ENCODE measurements at places on chromosomes 4 and X.

DNA sequence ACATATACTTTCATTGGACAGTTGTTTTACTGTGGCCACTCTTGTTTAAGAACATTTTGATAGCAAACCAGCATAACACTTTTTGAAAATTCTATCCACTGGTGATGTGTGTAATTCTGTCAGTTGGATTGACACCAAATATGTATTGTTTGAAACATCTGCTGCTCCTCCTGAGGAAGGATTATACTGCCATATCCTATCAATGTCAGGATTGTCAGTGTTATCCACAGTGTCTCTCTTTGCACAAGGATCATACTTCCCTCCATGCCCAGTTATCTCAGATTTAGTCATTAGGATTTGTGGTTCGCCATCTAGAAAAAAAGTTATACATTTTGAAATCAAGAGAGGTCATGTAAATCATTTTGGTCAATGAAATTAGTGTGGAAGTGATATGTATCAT lies 1859.6 kb downstream of the C4orf33 start:
- DNase-seq: no peak

DNA sequence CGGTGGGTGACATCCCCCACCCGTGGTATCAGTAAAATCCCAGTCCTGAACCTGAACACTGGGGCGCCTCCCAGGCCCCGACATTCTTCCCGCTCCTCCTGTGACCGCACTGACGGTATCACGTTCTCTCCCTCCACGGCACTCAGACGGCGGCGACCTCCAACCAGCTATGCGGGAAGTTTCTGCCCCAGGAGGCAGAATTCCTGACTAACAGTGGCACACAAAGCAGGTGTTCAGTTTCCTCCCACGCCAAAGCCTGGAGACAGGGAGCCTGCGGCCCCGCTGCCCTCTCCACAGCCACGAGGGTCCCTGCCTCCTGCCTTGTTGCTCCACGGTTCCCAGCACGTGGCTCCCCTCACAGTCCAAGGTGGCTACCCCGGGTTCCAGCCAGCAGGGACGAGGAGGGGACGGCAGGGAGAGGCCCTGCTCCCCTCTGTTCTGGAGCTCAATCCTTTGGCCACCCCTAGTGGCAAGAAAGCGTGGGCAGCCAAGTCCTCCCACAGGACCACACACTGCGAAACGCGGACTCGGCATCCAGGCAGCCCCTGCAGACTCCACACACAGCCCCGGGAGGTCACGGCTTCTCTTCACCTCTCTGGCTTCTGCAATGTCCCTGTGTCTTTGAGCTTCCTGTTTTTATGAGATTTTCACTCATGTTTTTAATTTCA lies 15.2 kb downstream of the CTBP1 start:
- DNase-seq: no peak

DNA sequence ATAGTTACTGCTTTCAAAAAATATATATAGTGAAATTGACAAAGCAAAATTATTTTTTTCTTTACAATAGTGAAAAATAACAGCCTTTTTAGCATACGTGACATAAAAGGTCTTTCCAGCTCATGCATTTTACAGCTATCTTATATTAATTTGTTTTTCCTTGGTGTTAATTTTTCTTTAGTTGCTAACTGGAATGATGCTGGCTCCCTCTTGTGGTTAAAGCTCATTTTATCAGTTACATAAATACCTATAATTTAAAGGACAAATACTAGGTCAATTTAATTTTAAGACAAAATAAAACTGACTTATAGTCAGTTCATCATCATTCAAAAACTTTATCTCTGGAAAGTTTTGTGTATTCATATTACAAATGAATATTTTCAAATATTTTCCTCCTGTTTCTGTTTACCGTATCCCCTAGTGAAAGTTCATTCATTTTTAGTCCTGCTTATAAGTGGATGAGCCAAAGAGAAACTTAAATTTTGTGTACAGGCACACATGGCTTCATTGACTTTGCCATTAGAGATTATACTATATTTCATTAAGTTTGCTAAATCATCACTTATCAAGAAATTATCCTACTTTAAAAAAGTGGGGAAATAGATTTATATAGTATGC lies 9.9 kb upstream of the ANAPC4 start:
- no peak for DNase-seq

DNA sequence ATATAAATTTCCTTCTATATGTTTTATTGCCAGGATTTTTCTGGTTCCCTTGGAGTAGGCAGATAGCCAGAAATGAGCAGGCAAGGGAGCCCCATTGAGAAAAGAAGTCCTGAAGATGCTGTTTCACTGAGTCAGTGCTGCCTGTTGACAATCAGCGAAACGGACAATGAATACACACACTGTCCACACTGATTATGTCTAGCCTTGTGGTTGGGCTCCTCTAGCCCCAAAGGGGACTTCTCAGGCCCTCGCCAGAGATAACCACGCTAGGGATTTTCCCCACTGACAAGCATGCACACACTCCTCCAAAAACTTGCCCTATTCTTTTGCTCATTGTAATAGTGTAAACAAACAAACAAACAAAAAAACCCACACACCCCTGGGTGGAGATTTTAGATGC lies 369.3 kb downstream of the DMD start:
- DNase-seq: no peak

DNA sequence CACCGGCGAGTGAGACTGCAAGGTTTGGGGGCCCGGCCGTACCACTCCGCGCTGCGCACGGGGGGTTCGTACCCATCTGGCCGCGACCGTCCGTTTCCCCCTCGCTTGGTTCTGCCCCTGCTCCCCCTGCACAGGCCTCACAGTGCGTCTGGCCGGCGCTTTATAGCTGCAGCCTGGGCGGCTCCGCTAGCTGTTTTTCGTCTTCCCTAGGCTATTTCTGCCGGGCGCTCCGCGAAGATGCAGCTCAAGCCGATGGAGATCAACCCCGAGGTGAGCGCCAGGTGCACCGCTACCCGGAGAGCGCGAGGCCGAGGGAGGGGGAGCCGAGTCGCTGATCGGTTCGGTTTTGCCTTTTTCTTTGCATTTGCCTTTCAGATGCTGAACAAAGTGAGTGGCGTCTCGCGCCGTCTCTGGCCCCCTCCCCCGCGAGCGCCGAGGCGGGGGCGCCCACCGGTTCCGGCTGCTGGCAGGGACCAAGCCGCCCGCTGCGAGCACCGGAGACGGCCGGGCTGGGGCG lies at the start of gene UCHL1:
Gene UCHL1 (plus strand): TSS at position 189 of the 517 bp plus-strand sequence. CDS start 49 bp downstream, at position 238.
- DNase-seq: peak; percentile 59

GRCh38 chrX:48937054-48937907 lies 18.5 kb upstream of the PIM2 start:
- peak; percentile 92 for DNase-seq

GRCh38 chr4:54274795-54275665 lies 45.9 kb downstream of the PDGFRA start:
- no peak for DNase-seq

DNA sequence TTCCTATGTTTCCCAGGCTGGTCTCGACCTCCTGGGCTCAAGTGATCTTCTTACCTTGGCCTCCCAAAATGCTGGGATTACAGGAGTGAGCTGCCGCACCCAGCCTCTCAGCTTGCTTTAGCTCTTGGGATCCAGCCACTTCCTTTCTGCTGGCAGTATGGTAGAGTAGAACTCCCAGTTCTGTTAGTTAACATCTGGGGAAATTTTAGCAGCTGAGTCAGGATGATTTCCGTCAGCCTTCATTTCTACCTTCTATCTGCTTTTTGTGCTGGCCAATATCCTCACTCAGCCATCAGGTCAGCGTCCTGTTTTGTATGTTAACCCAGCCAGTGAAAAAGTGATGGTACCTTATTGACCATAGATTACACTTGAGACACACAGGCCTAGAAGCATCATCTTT lies 59.3 kb upstream of the GPC4 start:
- DNase-seq: no peak

- DNase-seq: peak; percentile 53
Measured at GRCh38 chr4:54657551-54658251, at the start of gene KIT. Gene KIT, plus strand, starts transcription at chr4:54657957. Its CDS starts 58 bp downstream, at chr4:54658015.

GRCh38 chr4:26611885-26612284 lies 28.0 kb downstream of the TBC1D19 start:
- no peak for DNase-seq

DNA sequence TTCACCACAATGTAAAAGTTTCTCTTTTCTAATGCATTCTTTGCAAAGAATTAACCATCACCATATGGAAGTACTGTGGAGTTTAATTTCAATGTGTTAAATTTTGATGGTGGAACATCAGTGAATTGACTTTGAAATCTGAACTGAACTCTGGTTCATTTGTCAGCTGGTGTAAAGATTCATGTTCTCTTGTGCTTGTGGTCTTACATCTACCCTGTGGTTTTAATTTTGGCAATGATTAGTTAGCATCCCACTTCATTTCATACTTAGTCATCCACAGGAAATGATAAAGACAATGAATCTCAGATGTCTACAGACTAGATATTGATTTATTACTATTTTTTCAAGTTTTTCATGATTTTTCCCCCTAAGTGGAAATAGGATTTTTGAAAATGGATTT lies 77.8 kb downstream of the GRID2 start:
- no peak for DNase-seq

DNA sequence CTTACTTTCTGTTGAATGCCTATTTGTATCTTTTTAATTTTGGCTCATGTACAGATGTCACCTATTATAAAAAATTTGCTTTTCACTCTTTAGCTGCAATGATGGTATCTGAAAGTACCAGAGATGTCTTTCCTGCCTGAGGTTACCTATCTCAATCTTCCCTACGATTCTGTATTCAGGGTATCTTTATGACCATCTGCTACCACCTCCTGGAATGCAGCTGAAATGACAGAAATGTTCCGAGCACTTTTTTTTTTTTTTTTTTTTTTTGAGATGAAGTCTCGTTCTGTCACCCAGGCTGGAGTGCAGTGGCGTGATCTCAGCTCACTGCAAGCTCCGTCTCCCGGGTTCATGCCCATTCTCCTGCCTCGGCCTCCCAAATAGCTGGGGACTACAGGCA lies 136.4 kb downstream of the REPS2 start:
- no peak for DNase-seq

DNA sequence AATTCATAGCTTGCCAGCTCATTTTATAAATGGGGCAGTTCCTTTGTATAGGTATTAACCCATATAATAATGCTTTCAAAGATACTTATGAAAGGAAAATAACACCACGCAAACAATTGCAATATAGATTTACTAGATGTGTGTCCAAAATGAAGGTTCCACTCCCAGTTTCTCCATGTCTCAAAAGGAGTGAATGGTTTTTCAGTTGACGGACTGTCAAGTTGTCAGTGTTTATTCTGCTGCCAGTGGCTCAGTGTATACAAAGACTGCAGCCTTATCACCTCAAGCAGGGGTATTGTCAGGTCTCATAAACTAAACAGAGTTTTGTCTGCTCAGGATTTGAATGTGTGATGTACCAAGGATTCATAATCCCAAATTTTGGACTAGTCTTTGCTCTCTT lies 585.3 kb upstream of the ATOH1 start:
- no peak for DNase-seq

GRCh38 chr4:16544251-16544721 lies 318.0 kb upstream of the TAPT1 start:
- no peak for DNase-seq

- DNase-seq: no peak
Measured at GRCh38 chrX:21438792-21439191, 64.6 kb downstream of the CNKSR2 start.

GRCh38 chr4:147407261-147408045 lies 73.4 kb upstream of the EDNRA start:
- DNase-seq: no peak

- no peak for DNase-seq
Measured at GRCh38 chr4:99943904-99944437, 2.4 kb downstream of the DNAJB14 start.

GRCh38 chr4:122911588-122911987 lies 10.8 kb downstream of the NUDT6 start:
- DNase-seq: no peak

GRCh38 chr4:144574000-144574399 lies 72.0 kb upstream of the HHIP start:
- no peak for DNase-seq

GRCh38 chr4:21744046-21744445 lies 204.5 kb downstream of the KCNIP4 start:
- DNase-seq: no peak

DNA sequence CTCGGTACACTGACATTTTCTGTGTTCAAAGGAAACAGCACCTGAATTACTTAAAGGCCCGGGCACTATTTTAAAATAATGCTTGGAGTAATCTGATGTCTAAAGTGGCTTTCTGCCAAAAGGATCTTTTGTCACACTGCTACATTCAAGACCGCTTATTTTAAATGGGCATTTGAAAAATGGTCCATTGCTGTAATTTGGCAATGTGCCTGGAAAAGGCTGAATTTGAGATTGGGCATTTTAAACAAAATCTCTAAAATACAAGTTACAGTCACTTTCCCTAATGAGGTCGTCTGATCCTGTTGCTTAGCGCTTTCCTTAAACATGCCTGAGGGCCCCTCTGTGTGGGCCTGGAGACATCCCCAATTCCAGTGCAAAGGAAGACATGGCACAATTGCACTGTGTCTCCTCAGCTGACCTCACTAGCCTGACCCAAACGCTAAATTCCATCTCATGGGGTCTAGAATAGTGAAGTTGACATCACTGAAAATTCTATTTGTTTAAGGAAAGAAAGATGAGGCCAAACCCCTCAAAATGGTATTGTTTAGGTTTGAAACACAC lies 214.2 kb downstream of the GPC3 start:
- DNase-seq: no peak

GRCh38 chrX:112967903-112968302 lies 127.3 kb upstream of the AMOT start:
- no peak for DNase-seq

DNA sequence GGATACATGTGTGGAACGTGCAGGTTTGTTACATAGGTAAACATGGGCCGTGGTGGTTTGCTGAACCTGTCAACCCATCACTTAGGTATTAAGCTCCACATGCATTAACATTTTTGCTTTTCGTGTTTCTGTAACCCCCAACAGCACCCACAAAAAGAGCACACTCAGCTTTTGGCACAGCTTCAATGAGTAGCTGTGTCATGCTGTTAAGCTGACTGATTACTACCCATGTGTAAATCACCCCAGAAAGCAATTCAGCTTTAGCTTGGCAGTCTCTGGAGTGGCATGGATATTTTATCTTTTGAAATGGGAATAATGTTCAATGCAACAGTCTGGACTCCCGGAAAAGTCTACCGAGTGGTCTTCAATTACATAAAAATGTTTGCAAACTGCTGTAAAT lies 734.3 kb downstream of the STIM2 start:
- DNase-seq: no peak

- DNase-seq: no peak
Measured at GRCh38 chr4:19721587-19721986, 530.1 kb upstream of the SLIT2 start.

DNA sequence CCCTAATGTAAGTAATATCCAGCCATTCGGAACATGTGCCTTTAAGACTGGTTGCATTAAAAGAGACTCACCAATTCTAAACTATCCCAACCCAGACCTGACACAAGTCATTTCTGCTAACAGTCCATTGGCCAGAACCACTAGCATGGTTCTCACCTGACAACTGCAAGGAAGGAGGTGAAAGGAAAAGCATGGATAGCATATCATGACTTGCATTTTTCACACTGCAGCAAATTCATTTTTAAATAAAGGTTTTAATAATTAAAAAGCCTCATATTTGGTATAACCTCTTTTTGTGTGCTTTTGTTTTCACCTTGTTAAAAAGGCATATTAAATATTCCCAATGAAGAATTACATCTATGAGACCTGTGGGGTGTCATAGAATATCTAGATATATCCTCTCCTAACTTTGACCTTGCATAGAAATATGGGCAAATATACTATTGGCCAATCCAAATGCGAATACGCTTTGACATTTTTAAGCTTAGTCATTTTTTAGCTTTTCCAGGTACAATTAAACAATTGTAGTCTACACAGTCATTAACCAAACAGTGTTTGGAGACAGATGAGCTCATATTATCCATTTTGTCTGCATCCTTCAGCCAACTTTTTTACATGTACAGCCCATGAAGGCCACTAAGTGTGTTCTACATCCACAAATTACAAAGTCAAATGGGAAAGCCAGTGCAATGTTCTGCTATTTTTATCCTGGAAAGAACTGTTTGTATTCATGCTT lies 295.3 kb downstream of the PDGFC start:
- DNase-seq: no peak

Measured in activated CD8-positive, alpha-beta memory T cell treated with anti-CD3 and anti-CD28 coated beads, Interleukin-2, amount 50 U/mL, for 48 hours (primary cell).